GM12878 (cell line): ENCODE measurements at places on chromosomes 5 and 9. TPM values are rescaled to one million over a fixed set of nuclear protein-coding genes. Genes with fewer than 3 reads are reported as not detected.
A peak's percentile ranks its signal among the peaks of the same experiment; 100 is the strongest.

DNA sequence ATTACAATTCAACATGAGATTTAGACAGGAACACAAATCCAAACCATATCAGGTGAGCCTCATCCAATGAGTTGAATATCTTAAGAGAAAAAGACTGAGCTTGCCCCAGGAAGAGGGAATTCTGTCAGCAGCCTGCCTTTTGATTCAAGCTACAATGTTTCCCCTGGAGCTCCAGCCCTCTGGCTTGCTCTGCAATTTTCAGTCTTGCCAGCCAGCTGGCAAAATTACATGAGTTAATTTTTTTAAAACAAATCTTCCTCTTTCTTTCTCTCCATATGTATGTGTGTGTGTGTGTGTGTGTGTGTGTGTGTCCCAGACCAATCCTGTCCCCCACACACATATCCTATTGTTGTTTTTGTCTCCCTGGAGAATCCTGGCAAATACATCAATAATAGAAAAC, 313.2 kb downstream of the CDH10 start:
- no peaks in the 10 kb centered on the region for H3K4me1 ChIP-seq
- no peak for DNase-seq
- H3K36me3 ChIP-seq, result no peaks in the 10 kb centered on the region
- no peaks in the 10 kb centered on the region for H3K27me3 ChIP-seq
- H3K4me3 ChIP-seq, result no peak overlapping the region

DNA sequence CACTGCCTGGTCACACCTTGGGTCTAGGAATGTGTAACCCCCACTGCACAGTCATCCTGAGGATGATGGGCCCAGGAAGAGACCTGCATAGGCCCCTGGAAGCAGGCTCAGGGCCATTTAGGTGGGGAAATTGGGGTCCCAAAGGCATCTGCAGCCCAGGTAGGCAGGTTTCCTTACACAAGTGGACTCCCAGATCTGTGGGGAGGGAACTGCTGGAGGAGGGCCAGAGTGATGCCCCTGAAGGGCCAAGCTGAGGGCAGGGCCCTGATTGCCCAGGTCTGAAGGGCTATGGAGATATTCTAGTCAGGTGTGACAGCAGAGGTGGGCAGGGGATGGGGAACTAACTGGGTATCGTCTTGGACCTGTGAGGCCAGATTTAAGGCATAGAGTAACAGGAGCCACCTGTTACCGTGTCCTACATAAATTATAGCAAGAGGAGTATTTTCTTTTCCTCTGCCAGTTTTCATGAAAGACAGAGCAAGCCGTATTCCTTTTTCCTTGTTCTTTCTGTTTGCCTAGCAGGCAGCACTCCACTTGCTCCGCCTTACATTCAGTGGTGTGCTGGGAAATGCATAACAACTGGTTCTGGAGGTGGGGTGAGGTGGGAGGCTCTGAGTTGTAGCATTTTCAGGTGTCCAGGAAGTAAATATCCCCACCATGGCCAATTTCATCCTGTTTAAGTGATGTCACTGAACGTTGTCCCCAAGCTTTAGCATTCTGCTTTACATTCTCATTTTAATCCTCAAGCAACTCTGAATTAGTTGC, 41.3 kb downstream of the PPARGC1B start:
- H3K4me1 ChIP-seq, result peaks cover 16% of the 10 kb centered on the region
- H3K4me3 ChIP-seq, result no peak overlapping the region
- no peaks in the 10 kb centered on the region for H3K27me3 ChIP-seq
- no peak for DNase-seq
- H3K36me3 ChIP-seq, result peaks cover 13% of the 10 kb centered on the region
- H3K27ac ChIP-seq, result no peak overlapping the region

- DNase-seq, result no peak
- no peak overlapping the region for H3K4me3 ChIP-seq
- no peak overlapping the region for H3K27ac ChIP-seq
- H3K27me3 ChIP-seq, result no peaks in the 10 kb centered on the region
- H3K4me1 ChIP-seq, result no peaks in the 10 kb centered on the region
- H3K36me3 ChIP-seq, result no peaks in the 10 kb centered on the region
These were observed 47.7 kb downstream of the SH3RF2 start for GRCh38 chr5:145984072-145984471.

DNA sequence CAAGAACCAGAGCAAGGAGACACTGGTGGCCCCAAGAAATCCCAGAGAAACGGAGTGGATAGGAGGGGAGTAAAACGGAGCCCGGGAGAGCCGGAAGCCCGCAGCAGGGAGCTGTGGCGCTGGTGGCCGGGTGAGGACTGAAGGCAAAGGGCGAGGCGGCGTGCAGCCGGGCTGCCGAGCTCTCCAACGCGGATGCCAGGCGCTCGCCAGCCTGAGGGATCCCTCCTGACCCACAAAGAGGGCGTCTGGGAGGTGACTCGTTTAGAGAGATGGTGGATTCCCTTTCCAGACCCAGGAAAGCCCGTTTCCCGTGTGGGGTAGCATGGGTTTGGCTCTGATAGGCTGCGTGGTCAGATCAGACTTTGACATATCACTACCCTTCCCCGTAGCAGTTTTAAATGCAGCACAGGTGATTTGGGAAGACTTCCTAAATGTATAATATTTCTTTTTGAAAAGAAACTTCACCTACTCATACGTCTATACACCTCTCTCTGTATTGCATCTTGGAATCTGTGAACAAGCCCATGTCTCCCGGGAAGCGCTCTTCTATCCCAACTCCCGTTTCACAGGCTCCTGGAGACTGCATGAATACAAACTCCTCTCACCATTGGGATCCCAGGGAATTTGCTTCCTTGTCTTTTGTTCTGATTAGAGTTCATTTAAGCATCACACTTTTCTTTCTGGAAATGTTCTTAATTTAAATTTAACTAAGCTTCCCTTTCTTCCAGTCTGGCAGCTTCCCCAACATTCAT, 158.1 kb downstream of the C9orf152 start:
- no peak for DNase-seq
- peaks cover 4% of the 10 kb centered on the region; the same call in 1 of the 2 replicates for H3K36me3 ChIP-seq
- H3K27me3 ChIP-seq, result no peaks in the 10 kb centered on the region
- peak overlapping the region; percentile 87 for H3K27ac ChIP-seq
- H3K4me1 ChIP-seq, result 0 out of 2 replicates have a peak, but pooled peaks cover 4% of the 10 kb centered on the region

DNA sequence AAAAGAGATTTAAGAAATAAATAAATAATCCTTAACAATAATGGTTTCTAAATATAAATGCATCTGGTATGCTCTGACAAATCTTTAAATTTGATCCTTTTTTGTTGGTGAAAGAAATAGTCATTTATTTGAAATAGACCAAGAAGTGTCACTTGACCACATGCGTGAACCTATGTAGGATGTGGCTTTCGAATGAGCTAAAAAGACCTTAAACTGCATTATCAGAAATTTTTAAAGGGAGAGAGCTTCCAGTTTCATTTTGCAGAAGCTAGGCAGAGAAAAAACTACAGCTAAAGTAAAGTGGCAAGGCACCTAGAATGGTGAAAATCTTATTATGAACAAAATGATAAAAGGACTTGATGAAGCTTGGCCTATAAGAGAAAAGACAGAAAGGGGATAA, 309.2 kb upstream of the EFNA5 start:
- DNase-seq, result no peak
- no peaks in the 10 kb centered on the region for H3K27me3 ChIP-seq
- H3K4me1 ChIP-seq, result no peaks in the 10 kb centered on the region
- no peaks in the 10 kb centered on the region for H3K36me3 ChIP-seq

GRCh38 chr9:3329361-3329760, 196.4 kb downstream of the RFX3 start:
- no peak overlapping the region for H3K27ac ChIP-seq
- no peak overlapping the region for H3K4me3 ChIP-seq
- no peaks in the 10 kb centered on the region for H3K27me3 ChIP-seq
- no peaks in the 10 kb centered on the region for H3K36me3 ChIP-seq
- H3K4me1 ChIP-seq, result no peaks in the 10 kb centered on the region
- DNase-seq, result no peak

Gene SOX30
- total RNA-seq, result 0.11 and 0.13 TPM in 2 replicates

Gene GLRA1
- total RNA-seq, result not detected in 2 replicates

Gene ADRB2
- total RNA-seq, result 0.11 and 0.18 TPM in 2 replicates
